Hindlimb muscle (tissue), 1 donor: ENCODE measurements at places on chromosomes 4 and X. TPM values are rescaled to one million over a fixed set of nuclear protein-coding genes. Genes with fewer than 3 reads are reported as not detected.

TMEM154 gene
- polyA plus RNA-seq, result 0.83 TPM

SMAD1 gene
- polyA plus RNA-seq, result 78.0 TPM

CCSER1 gene
- 0.37 TPM for polyA plus RNA-seq

RAB41 gene
- 0.36 TPM for polyA plus RNA-seq

ALAS2 gene
- 14.7 TPM for polyA plus RNA-seq

PHF8 gene
- polyA plus RNA-seq, result 14.7 TPM

ZNF185 gene
- 6.0 TPM for polyA plus RNA-seq

- DNase-seq, result no peak
Observed at GRCh38 chr4:148435654-148436406, 6.4 kb downstream of the NR3C2 start.

GRCh38 chrX:129655547-129656249 is 942 bp upstream of the APLN start:
- DNase-seq, result no peak

DNA sequence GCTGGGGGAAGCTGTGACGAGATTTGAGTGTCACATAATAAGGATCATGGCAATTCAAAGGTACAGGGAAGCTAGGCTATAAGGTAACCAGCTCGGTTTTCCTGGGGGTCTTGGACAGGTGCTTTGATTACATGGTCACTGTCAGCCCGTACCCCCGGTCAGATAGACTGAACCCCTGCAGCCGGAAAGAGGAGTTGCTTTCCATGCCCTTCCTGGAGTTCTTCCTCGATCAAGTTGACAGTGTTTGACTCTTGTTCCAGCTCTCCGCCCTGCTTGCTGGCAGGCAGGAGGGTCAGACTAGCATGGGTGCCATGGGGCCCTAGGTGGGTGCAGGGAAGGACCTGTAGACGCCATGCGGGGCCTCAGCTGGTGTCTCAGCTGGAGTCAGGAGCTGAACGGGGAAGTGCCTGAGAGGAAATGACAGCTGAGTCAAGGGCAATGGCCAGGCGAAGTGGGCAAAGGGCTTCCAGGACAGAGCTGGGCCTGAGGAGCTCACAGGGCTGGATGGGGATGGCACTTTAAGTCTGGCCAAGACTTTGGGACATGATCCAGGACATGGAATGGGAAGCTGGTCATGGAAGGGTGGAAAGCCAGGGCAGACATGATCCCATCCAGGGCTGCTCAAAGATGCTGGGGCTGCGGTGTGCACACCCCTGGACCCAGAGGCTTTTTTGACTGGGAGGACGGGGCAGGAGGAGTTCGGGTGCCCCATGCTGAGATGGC is 1.6 kb downstream of the TMEM187 start:
- DNase-seq, result no peak

- DNase-seq, result peak; percentile 61
Observed at GRCh38 chr4:118869808-118870342, 18.8 kb upstream of the SYNPO2 start.

- DNase-seq, result no peak
Observed at GRCh38 chr4:149296503-149296902, 519.1 kb downstream of the IQCM start.

GRCh38 chrX:133415276-133416105 is at the start of gene GPC4:
GPC4 (minus strand) TSS chrX:133415489; CDS start chrX:133414965, 524 bp downstream.
- peak; percentile 72 for DNase-seq

DNA sequence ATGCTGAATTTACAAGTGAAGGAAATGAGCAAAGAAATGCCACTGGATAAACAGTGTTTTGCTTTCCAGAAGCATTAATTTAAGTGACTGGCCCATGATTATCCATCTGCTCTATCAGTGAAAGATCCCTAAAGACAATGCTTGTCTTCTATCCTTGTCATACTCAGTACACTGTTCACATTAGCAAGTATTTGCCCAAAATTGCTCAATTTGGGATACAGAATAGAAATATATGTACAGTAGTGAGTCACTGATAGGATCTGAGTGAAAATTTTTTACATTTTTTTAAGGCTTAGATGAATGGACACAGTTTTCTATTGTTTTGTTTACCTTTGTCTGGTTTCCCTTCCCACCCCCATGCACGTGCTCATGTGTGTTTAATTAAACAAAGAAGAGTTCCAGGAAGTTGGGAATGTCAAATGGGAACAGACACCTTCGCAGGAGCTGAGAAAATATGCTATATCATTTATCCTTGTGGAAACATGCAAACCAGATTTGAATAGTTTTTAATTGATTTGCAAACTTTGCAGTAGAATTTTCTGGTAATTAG is 656.3 kb downstream of the RPA4 start:
- no peak for DNase-seq

GRCh38 chrX:69136546-69137331 is 28.5 kb downstream of the PJA1 start:
- DNase-seq, result peak; percentile 63

GRCh38 chrX:131752493-131753198 is 208.8 kb downstream of the OR13H1 start:
- no peak for DNase-seq

- no peak for DNase-seq
Observed at GRCh38 chrX:13994536-13995080, 35.1 kb downstream of the GEMIN8 start.

GRCh38 chr4:138078751-138079520 is 163.2 kb downstream of the SLC7A11 start:
- DNase-seq, result no peak

DNA sequence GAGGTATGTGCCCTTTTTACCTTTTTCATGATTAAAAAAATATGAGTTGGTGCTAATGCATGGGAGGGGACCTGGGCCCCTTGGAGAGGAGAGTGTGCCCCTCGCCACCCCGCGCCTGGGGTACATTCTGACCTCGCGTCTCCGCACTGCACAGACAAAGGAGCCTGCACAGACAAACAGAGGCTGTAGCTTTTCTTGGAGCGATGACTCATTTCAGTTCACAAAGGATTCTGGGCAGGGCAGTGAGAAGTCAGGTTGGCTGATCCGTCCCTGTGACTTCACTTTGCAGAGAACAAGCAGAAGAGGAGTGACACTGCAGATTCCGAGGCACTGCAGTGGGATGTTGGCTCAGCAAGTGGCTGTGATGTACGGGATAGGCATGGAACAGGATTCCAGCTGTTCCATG is 82.9 kb downstream of the STOX2 start:
- peak; percentile 89 for DNase-seq

GRCh38 chr4:55618546-55619143 is 17.5 kb downstream of the NMU start:
- no peak for DNase-seq

DNA sequence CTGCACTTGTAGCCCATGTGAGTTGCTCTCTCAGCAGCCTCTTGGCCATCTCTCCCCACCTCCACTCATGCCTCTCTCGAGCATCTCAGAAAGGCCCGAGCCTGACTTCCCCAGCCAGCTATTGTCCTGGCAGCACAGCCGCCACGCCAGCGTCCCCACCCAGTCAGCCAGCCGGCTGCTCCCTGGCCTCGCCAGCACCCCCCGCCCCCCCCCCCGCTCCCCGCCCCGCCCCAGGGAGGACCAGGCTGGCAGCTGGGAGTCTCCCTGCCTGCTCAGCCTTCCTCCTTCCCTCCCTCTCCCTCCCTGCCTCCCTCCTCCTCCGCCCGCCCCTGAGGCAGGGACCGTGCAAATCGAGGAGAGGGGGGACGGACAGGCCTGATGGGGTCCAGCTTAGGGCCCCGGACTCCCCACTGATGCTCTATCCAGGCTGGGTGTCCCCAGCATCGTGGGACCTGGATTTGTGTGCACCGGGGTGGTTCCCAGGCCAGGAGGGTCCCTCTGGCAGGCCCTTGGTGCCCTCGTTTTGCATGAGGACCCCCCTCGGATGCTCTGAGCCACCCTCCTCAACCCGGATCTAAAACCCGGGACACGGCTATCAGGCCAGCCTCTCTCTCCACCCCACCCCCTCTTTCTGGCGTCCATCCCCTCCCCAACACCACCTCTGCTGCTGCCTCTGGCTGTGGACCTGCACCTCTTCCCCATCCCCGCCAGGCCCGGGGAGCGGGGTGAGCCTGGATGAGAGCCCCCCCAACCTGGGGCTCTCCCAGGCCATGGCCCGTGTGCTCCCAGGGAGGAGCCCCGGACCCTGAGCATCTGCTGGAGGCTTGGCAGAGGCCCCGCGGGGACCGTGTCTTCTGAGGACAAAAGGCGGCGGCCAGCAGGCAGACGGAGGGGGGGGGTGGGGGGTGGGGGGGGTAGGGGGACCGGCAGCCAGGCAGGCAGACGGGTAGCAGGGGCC is at the start of gene GPR173:
GPR173 (plus strand) TSS at position 621 of the 958 bp plus-strand sequence. CDS start 27,833 bp downstream, outside the sequence.
- peak; percentile 70 for DNase-seq

GRCh38 chrX:14554131-14554715 is 24.9 kb downstream of the GLRA2 start:
- DNase-seq, result no peak

- no peak for DNase-seq
Observed at GRCh38 chr4:110108960-110109359, 89.5 kb downstream of the ELOVL6 start.

DNA sequence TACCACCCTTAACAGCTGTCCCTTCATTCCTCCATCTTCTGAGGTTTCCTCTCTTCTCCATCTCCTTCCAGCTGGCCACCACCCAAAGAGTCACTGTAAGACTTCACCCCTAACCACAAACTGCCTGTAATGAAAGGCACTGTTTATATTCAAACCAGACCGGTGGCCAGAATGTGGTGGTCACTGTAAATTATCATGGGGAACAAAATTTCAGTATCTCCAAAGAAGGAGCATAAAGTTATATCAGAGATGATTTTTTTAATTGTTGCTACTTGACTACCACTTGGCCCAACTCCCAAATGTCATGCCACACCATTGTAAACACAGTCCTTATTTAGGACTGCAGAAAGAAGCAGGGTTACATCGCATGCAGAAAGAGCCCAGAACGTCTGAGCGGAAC is 44.8 kb downstream of the SMARCA1 start:
- DNase-seq, result no peak

GRCh38 chr4:73450398-73451004 is 14.5 kb downstream of the AFP start:
- DNase-seq, result no peak

GRCh38 chrX:121579016-121579760 is 531.8 kb downstream of the GLUD2 start:
- DNase-seq, result no peak

DNA sequence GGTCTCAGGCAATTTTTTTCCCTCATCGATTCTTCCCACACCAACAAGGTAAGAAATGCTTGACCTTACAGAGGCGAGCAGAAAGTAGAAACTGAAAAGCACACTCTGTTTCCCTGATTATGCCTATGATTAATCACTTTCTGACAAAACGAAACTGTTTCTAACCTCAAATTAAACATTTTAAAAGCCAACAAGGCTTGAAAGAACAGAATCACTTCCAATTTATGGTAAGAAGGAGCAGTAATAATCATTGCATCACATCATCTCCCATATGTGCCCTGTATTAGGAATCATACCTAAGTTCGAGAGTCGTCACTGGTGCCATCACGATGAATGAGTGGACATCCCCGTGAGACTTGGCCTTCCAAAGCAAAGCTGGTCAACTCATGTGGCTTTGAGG is 12.5 kb upstream of the CXCL13 start:
- DNase-seq, result no peak

DNA sequence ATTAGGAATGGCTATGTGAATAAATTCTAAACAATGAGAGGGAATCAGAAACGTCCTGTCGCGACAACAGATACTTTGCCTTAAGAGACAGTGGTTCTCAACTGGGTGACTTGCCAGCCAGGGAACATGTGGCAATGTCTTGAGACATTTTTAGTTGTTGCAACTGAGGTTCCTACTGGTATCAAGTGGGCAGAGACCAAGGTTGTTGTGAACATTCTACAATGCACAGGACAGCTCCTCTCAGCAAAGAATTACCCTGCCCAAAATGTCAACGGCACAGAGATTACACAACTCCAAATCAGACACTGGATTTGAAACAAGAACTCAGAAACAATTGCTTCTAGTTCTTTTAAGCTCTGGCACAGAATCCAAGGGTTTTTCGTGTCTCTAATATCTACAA is 128.6 kb downstream of the ARHGAP6 start:
- DNase-seq, result no peak

GRCh38 chrX:91079342-91080114 is 355.1 kb upstream of the PABPC5 start:
- no peak for DNase-seq

DNA sequence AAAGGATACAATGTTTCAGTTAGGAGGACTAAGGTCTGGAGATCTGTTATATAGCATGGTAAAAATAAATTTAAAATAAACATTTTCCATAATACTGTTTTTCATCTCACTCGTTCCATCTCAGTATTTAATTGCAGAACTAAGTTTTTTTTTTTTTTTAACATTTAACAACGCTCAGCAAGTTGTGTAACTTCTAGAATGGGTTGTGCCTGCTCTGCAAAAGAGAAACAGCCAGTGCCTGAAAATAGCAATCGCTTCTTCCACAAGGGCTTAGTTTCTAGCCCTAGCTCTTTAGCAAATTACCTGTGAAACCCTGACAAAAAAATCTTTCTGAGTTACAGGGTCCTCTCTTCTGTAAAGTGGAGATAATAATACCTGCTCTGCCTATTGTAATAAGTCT is 41.9 kb downstream of the CNGA1 start:
- DNase-seq, result no peak

DNA sequence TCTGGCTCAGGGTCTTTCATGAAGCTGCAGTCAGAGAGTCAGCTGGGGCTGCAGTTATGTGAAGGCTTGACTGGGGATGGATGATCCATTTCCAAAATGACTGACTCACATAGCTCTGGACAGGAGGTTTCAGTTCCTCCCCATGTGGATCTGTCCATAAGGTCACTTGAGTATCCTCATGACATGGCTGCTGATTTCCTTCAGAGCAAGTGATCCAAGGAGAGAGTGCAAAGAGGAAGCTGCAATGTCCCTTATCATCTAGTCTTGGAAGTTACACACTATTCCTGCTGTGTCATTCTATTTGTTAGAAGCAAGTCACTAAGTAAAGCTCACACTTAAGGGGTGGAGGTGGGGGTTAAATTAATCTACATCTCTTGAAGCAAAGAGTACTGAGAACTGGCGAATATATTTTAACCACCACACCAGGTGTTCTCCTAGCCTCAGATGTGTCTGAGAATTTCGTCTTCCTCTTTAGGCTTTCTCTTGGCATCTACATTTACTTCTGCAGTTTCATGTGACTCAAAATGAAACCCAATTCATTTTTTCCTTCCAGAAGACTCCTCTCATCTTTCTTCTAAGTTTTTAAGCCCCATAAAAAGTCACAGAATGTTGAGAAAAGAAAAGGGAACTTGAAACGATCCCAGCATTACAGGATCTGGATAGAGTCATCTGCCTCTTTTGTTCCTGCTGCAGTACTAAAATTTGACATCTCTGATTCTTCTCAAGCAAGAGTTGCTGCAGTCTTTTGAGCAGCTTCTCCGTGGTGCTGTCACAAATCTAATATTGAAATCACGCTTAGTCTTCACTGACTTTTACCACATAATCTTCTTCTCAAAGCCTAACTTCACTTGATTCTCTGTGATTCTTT is 3.8 kb upstream of the GRPR start:
- no peak for DNase-seq
